ENCODE measurements at places on chromosomes 12 and 14. TPM values are rescaled to one million over a fixed set of nuclear protein-coding genes. Genes with fewer than 3 reads are reported as not detected.

HSPA2 gene
- 14.5 TPM for total RNA-seq

BDKRB2 gene
- total RNA-seq, result 4.1 TPM

DNA sequence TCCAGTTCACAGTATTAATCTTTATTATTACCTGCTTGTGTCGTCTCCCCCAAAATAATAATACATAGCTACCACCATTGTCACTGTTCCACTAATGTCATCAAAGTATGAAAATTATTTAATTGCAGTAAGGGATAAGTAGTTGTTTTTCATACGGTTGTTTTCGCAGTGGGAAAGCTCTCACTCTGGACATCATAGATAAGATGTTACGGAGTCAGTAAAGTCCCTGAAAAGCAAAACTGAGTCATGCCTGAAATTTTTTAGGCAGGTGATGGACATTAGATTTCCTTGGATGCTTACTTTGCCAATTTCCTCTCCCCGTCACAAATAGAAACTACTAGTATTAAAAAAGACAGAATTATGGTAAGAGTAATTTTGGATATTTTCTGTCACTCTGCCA, 13.2 kb downstream of the PNP start:
- DNase-seq, result no peak

- no peak for DNase-seq
Observed at GRCh38 chr12:40469736-40470135, 222.5 kb upstream of the CNTN1 start.

- no peak for DNase-seq
Observed at GRCh38 chr12:95646781-95647190, 95.5 kb upstream of the USP44 start.
